ENCODE measurements at places on chromosomes 13 and 19.

GRCh38 chr13:25371158-25371874, 458 bp upstream of the ATP8A2 start:
- DNase-seq = no peak

GRCh38 chr13:28550721-28551497, 56.0 kb upstream of the FLT1 start:
- DNase-seq = no peak

DNA sequence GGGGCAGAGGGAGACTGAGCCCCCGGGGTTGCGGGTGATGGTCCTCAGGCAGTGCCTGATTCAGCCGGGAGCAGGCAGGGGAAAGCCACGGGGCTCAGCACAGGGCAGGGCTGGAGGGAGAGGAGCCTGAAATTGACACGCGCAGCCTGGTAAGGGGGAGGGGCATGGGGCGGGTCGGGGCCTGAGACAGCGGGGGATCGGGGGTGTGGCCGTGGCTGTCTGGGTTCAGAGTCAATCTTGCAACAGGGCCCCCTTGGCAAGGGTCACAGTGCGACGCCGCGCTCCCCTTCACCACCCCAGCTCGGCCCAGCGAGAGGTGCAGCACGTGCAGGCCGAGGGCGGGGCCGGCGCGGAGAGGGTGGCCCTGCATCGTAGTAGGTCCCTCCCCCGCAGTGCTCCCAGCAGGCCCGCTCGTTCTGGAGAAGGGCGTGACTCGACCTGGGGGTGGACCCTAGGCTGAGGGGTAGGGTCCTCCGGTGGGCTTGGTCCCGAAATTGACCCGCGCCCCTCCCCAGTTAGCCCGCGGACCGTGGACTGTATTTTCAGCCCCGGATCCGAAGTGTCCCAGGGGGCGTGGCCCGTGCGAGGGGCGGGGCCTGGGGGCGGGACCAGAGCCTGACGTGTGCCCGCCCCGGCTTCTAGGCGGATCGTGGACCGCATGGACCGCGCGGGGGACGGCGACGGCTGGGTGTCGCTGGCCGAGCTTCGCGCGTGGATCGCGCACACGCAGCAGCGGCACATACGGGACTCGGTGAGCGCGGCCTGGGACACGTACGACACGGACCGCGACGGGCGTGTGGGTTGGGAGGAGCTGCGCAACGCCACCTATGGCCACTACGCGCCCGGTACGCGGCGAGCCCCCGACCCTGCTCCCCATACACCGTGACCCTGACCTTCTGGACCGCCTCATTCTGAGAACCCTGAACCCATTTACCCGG, 6.0 kb downstream of the RCN3 start:
- peak; percentile 90 for DNase-seq

GRCh38 chr19:2798733-2799132, 13.4 kb downstream of the THOP1 start:
- DNase-seq = no peak

GRCh38 chr13:112341446-112341845, 34.7 kb upstream of the SPACA7 start:
- DNase-seq = no peak

Measured in suppressor macrophage (primary cell).